GM20000 (cell line): ENCODE measurements at places on chromosomes 11 and 22.
A peak's percentile ranks its signal among the peaks of the same experiment; 100 is the strongest.

- no peak for DNase-seq
These were observed 896.9 kb downstream of the KCNA4 start for GRCh38 chr11:29119707-29120618.

DNA sequence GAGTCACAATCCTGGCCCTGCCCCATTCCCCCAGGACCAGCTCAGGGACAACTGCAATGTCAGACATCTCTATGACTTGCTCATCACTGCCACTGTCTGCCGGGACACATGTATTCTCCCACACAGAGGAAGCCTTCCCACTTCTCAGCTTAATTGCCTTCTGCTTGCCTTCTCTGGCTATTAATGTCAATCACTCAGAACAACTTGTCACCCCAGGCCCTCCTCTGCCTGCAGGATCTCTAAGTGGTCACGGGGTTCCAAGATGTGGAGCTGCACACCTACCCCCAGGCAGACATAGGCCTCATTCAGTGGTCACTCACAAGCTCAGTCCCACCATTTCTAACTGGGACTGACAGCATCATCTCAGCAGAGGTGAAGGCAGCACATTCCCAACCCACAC, 15.1 kb downstream of the PLEKHA7 start:
- DNase-seq = no peak

- DNase-seq = no peak
These were observed 6.6 kb upstream of the RPS6KA4 start for GRCh38 chr11:64352099-64352994.

GRCh38 chr11:86158704-86159580, 85.6 kb upstream of the EED start:
- DNase-seq = no peak

- no peak for DNase-seq
These were observed 43.3 kb downstream of the DNAJC24 start for GRCh38 chr11:31412946-31413345.

- no peak for DNase-seq
These were observed 34.9 kb downstream of the SCUBE1 start for GRCh38 chr22:43308060-43308830.

DNA sequence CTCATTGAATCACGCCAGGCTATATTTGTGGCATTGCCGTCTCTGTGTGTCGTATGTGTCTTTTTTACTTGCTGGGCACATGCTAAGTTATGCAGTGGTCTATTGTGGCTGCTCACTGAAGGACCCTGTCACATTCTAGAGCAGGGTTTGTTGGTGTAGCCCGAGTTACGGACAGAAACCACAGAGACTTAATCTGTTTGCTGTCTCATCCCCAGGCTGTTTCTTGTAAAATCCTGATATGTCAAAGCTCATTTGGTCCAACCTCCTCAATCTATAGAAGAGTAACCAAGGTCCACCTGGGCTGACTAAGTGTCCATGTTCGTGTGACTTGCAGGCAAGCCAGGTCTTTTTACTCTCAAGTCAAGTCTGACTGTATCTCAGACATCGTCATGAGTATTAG, 5.0 kb downstream of the DPF2 start:
- no peak for DNase-seq

- no peak for DNase-seq
These were observed 26.0 kb downstream of the DKK3 start for GRCh38 chr11:11982461-11982860.

GRCh38 chr11:64726211-64726641, 3.2 kb upstream of the NRXN2 start:
- DNase-seq = no peak

GRCh38 chr11:98194611-98195010, 826.1 kb upstream of the CNTN5 start:
- no peak for DNase-seq

GRCh38 chr22:47006433-47006832, 244.0 kb downstream of the TBC1D22A start:
- no peak for DNase-seq

GRCh38 chr11:134228625-134229024, 4.2 kb downstream of the VPS26B start:
- peak; percentile 72 for DNase-seq

- no peak for DNase-seq
These were observed 10.0 kb downstream of the IL18BP start for GRCh38 chr11:72008728-72009127.

- no peak for DNase-seq
These were observed 17.4 kb downstream of the NARS2 start for GRCh38 chr11:78557236-78557635.

- no peak for DNase-seq
These were observed 311.4 kb downstream of the NELL1 start for GRCh38 chr11:20980736-20981135.

- no peak for DNase-seq
These were observed 508.8 kb downstream of the MN1 start for GRCh38 chr22:27292542-27293299.

DNA sequence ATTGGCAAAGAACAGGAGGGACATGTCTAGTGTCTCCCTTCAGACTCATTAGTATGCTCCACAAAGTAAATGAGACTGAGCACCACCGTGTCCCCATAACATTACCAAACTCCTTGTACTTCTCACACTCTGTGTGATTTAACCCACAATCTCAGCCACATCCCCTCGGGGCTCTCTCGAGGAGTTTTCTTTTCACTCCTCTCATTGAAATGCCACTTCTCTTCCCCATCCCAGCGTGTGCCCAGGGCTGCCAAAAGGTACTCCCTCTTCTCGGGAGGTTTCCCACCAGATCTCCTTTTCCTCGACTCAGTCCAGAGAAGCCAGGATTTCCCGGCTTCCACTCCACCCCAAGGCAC, 1.1 kb downstream of the RBFOX2 start:
- DNase-seq = peak; percentile 45

- no peak for DNase-seq
These were observed 10.2 kb downstream of the ATL3 start for GRCh38 chr11:63660972-63661371.

GRCh38 chr11:86746514-86746913, 53.8 kb upstream of the PRSS23 start:
- no peak for DNase-seq

- DNase-seq = peak; percentile 25
These were observed 403 bp upstream of the SBF2 start for GRCh38 chr11:10294290-10294953.
